ENCODE measurements at places on chromosomes 7 and 10.

GRCh38 chr10:132975831-132976682 lies 33.7 kb upstream of the CFAP46 start:
- no peak for DNase-seq

GRCh38 chr10:115095758-115096157 lies 2.6 kb downstream of the ATRNL1 start:
- no peak for DNase-seq

GRCh38 chr7:117888627-117889026 lies 15.4 kb upstream of the CTTNBP2 start:
- no peak for DNase-seq

DNA sequence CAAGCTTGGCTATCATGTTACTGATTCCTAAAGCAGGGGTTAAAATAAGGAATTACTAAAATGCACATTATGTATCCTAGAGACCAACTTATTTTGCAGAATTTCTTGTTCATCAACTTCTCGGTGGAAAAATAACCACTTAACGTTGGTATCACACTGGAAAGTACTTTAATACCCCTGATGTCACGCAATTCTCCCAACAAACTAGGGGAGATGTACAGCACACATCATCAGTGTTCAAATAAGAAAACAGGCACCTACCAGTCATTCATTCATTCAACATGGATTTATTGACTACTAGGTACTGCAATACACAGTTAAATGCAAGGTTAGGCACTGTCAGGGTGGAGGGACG lies 648 bp downstream of the HUS1 start:
- DNase-seq, result no peak

GRCh38 chr7:74083928-74084721 lies 521 bp downstream of the LIMK1 start:
- DNase-seq, result no peak

DNA sequence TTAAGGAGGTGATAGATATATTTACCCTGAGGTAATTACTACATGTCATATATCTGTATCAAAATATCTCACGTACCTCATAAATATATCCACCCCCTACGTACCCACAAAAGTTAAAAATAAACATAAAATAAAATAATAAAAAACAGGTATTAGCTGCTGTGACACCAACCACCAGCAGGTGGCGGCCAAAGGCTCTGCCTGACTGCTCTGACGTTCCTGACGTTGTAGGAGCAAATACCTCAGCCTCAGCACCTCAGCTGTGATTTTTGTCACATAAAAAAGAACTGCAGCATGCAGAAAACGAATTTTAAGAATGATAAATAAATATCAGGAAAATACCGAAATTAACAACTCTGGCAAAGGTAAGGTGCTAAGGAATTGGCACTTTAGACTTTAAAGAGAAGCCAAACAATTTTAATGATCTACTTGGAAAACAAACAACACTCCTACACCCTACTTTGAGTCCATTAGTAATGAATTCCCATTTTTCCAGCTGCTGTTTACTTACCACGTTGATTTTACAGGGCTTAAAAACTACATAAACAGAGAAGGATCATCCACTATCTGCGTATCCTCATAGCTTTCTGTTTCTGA lies 125.4 kb upstream of the TARP start:
- peak; percentile 6 for DNase-seq
